Stimulated activated CD4-positive, alpha-beta T cell treated with anti-CD3 and anti-CD28 coated beads, Interleukin-2, amount 100 ng/mL, for 4 hours (primary cell): ENCODE measurements at places on chromosomes 3 and 15.
A peak's percentile ranks its signal among the peaks of the same experiment; 100 is the strongest.

GRCh38 chr15:87938031-87938430, 318.5 kb downstream of the NTRK3 start:
- no peak for DNase-seq

- no peak for DNase-seq
Measured at GRCh38 chr15:48358229-48359152, 27.3 kb downstream of the DUT start.

GRCh38 chr15:67192185-67192820, 62.2 kb downstream of the AAGAB start:
- DNase-seq: no peak

DNA sequence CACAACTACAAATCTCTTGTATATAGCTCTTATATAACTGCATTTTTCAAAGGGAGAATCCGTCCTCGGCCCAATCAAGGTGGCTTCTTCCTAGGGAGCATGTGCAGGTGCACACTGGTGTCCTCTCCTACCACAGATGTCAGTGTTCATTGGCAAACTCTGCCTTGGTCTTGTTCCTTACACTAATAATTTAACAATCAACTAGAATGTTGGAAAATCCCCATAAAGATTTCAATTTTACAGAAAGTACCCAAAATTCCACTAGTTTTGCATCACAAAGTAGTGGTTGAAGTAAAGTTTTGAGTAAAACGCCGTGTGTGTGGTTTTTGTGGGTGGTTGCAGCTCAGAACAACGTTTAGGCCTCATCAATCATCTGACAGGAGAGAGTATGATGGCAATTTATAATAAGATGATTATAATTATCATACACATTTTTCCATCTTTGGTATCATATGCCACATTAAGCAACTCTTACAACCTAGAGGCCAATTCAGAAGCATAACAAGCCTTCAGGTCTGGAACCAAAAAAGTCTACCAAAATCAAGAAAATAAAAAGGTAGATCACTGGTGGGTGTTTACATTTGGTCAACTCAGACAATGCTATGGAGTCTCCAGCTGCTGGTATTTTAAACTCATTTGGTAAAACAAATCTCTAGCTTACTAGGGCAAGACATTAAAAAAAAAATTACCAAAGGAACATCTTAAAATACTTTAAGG, 128.9 kb upstream of the BHLHE40 start:
- DNase-seq: peak; percentile 26

GRCh38 chr3:157248590-157249422, 88.9 kb upstream of the CCNL1 start:
- no peak for DNase-seq

DNA sequence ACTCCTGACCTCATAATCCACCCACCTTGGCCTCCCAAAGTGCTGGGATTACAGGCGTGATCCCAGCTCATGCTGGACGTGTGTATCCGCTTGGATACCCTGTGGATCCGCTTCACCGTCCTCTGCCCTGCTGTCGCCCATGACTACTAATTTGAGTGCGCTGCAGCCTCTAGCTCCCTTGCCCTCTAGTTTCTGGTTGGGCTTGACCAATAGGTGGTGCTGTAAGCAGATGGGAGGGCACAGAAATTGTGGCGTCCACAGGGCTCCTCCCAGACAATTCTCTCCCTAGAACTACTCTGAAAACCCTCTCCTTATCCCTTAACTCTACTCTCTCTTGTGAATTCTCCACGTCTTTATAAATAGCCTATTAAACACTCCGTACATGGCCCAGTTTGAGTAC, 36.2 kb downstream of the ZPLD1 start:
- DNase-seq: no peak

- no peak for DNase-seq
Measured at GRCh38 chr15:99764522-99764921, 31.3 kb upstream of the LYSMD4 start.
